ENCODE measurements at places on chromosomes 5 and 9.

- DNase-seq, result no peak
Observed at GRCh38 chr9:126228111-126228780, 98.4 kb upstream of the MVB12B start.

- DNase-seq, result no peak
Observed at GRCh38 chr5:78653681-78654366, 5.3 kb upstream of the LHFPL2 start.

DNA sequence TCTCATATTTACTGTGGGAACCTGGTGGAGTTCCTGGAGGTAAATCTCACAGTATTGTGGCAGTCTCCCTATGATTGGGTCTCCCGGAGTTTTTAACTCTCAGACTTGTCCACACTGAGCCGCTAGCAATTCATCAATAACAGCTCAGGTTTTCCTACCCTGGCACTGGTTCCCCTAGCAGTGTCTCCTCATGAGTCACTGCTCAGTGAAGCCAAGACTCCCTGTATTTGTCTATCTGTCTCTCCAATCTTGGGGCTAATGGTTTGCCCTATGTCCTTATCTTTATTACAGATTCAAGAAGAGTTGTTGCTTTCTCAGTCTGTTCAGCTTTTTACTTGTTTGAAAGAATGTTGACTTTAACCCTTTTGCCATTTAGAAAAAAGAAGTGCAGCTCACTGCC lies 176.7 kb upstream of the FGF10 start:
- no peak for DNase-seq

GRCh38 chr5:58855851-58856739 lies 273.2 kb downstream of the RAB3C start:
- DNase-seq, result no peak

GRCh38 chr9:6443661-6444060 lies 30.7 kb downstream of the UHRF2 start:
- DNase-seq, result no peak

DNA sequence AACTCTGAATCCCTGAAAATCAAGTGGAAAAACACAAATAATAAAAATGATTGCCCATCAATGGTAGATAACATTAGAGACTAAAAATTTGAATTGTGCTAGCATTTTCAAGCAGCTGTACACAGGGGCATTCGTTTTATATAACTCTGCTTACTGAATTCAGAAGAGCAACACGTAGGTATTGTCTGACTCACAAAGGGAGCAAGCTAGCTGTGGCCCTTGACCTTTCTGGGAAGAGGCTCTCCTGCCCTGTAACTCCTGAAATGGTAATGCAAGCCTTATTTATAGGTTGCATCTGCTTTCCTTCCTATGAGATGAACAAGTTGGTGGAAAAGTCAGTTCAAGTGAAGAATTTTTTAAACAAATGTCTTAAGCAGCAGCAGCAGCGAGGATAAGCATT lies 218.7 kb upstream of the EFNA5 start:
- no peak for DNase-seq

- no peak for DNase-seq
Observed at GRCh38 chr5:2207416-2208238, 324.9 kb upstream of the IRX4 start.

- DNase-seq, result no peak
Observed at GRCh38 chr5:126030698-126031097, 392.5 kb upstream of the GRAMD2B start.

Measured in GM10248 (cell line).